ENCODE measurements at places on chromosomes 7 and 10.

- DNase-seq, result no peak
Observed at GRCh38 chr10:101829561-101830315, 11.5 kb upstream of the OGA start.

DNA sequence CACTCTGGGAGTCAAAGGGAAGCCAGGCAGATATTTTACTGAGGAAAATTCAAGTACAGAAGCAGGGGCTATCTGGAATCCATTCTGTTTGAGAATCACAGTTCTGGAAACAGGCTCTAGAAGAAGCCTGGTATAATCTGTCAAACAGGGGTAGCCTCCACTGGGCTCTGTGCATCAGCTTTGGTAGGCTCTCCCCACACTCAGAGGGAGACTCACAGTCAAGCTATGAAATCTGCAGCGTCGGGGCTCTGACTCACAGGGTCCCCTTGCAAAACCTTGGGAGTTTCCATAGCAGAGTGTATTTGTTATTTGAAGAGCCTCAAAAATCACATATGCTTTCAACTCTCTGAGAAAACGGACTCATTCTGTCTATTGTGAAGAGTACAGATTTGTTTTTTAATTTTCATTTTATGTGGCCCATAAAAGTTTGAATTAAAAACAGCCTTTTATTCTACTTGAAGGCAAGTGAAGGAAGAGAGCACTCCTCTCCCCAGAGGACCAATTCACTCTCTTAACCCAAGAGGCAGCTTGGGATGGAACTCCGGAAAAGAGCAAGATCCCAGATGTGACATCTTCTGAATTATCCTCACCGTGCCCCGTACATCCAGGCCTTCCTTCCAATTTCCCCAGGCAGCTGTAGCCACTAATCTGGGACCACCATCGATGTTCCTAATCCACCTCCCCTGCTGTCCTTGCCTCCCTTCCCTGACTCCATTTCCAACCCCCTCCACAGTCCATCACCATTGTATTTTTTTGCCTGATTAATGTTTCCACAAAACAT, 590.9 kb upstream of the MGMT start:
- no peak for DNase-seq

GRCh38 chr7:49883933-49884332, 110.5 kb downstream of the VWC2 start:
- DNase-seq, result no peak

- no peak for DNase-seq
Observed at GRCh38 chr10:117796130-117796745, 250.5 kb downstream of the RAB11FIP2 start.

DNA sequence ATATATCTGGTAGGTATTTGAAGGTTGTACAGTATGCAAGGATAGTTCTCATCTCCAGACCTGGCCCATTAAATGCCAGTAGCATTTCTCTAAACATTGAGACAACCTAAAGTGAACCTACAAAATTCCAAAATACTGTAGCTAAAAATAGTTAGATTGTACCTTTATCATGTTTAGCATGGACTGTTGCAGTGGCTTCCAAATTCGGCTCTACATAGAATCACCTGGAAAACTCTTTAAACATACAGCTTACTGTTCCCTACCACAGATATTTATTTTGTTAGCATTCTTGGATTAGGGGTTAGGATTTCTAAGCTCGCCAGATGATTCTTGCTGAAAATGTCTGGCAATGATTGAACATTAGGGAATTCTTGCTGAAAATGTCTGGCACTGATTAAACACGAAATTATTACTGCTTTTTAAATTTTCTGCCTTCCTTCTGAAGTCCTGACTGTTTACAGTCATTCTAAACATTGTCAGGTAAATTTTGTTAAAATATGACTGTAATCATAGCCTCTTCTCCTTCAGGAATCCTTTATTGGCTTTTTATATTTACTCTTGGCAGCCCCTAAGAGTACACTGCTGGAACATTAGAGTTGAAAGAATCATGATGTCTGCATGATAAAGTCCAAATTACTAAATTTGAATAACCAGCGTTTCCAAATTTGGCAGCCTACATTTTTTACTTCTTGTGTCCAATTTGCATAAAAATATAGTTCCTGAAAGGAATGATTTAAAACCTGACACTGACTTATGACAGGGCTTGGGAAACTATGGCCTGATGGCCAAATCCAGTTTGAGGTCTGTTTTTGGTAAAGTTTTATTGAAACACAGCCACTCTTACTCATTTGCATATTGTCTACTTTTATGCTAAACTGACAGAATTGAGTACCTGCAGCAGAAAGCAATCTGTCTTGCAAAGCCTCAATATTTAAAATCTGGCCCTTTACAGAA, 40.3 kb downstream of the SHOC2 start:
- DNase-seq, result no peak

GRCh38 chr7:114255404-114255841, 159.2 kb upstream of the FOXP2 start:
- no peak for DNase-seq

- no peak for DNase-seq
Observed at GRCh38 chr7:114922652-114923402, 933 bp downstream of the MDFIC start.

Data from anterior cingulate cortex (tissue), 58 donors.